NCI-H1417 treated with DMSO at 0.1 percent for 48 hours (cell line): ENCODE measurements at places on chromosomes 16 and 17.

DNA sequence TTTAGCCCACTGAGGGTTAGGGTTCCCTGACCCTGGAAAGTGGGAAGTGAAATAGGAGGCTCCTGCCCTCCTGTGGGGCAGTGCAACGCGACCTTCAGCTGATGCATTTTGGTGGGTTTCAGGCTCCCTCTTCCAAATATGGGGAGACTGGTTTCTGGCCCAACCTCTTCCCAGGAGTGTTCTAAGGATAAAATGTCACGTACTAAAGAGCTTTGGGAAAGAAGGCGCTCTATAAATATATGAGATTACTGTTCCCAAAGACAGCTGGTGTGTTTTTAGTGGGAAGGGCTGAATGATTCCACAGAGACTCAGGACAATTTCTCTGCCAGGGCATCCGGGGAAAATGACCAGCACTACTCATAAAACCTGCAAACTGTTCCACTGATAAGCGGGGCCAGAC lies 9.8 kb downstream of the SLC35B1 start:
- DNase-seq: no peak

- no peak for DNase-seq
These were observed 51.3 kb downstream of the TNFRSF13B start for GRCh38 chr17:16920628-16921020.

DNA sequence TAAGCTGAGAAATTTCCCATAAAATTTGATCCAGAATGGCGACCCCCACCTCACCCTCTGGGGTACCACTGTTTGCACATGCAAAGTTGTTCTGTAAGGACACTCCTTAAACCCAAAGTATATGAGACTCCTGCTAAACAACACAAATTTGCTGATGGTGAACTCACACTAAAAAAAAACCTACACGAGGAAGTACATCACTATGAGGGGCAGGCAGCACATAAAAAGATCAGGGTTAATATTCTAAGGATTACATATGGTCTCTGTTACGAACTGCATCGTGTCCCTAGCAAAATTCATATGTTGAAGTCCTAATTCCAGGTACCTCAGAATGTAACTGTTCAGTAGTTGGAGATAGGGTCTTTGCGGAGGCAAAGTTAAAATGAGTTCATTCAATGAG lies 60.3 kb downstream of the LYRM1 start:
- no peak for DNase-seq

GRCh38 chr17:63533433-63534077 lies 10.4 kb downstream of the KCNH6 start:
- DNase-seq: no peak

GRCh38 chr17:76727745-76728456 lies 1.3 kb downstream of the METTL23 start:
- no peak for DNase-seq

GRCh38 chr16:3577302-3577752 lies at the start of gene NLRC3:
NLRC3 (minus strand) TSS chr16:3577403; CDS start chr16:3565036, 12,367 bp downstream.
- no peak for DNase-seq

- DNase-seq: no peak
These were observed 68.3 kb upstream of the ALOX12 start for GRCh38 chr17:6927290-6928126.

- DNase-seq: no peak
These were observed 39.3 kb downstream of the CHD9 start for GRCh38 chr16:53094013-53094630.

DNA sequence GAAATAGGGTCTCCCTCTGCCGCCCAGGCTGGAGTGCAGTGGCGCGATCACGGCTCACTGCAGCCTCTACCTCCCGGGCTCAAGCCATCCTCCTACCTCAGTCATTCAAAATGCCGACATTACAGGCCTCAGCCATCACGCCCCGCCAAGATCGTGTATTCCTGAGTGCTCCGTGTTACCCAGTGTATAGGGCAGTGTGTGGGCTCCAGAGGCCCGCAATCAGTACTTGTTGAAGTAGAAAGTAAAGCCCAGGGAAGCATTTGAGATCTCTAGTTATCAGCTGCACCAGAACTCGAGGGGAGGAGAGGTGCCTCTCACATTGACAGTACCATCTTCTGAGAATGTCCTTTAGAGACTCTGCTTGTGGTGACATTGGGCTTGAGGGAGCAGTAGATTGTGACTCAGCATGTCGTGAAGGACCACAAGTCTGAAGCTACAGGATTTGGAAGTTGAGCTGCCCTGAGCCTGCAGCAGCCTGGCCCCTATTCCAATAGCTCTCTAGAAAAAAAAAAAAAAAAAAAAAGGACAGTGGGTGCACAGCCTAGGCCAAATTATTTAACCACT lies 1.1 kb upstream of the PRPSAP1 start:
- DNase-seq: no peak

- no peak for DNase-seq
These were observed 1387.9 kb downstream of the CDH8 start for GRCh38 chr16:60648290-60648689.

DNA sequence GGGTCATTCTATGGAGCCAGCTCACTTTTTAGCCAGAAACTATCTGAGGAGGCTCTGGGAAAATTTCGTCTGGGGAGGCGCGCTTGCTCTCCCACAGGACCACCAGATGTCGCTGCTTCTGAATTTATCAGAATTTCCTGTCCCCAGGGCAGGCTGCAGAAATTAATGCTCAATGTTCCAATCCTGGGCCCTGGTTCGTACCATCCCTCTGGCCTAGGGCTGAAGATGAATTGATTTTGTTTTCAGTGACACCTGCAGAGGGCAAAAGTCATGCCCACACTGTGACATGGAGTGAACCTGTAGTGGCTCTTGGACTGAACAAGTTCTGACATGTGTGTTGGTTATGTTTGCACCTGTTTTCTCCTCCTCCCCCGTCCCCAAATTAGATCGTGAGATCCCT lies 482.6 kb downstream of the NPIPA7 start:
- no peak for DNase-seq

GRCh38 chr16:82667437-82667836 lies 40.7 kb downstream of the CDH13 start:
- DNase-seq: no peak

DNA sequence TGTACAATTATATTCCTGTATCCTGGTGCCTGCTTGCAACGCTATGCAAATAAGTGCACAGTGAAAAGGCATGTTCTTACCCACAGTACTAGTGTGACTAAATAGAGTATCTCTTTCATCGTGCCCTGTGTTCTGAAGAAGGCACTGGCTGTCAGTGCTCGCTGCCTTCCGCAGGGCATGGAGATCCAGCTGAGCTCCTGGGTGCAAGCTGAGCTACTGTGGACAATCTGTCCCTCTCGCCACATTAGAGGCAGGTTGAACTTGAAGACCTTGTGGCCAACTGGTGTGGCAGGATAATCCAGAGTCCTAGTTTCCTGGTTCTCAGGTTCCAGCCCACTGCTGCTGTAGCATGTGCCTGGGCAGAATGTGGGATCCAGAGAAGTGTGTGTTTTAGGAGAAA lies 1.9 kb upstream of the ST6GALNAC1 start:
- DNase-seq: no peak

- no peak for DNase-seq
These were observed 11.4 kb downstream of the TBX21 start for GRCh38 chr17:47744168-47745036.

- DNase-seq: no peak
These were observed 32.4 kb upstream of the RPTOR start for GRCh38 chr17:80512233-80512632.

DNA sequence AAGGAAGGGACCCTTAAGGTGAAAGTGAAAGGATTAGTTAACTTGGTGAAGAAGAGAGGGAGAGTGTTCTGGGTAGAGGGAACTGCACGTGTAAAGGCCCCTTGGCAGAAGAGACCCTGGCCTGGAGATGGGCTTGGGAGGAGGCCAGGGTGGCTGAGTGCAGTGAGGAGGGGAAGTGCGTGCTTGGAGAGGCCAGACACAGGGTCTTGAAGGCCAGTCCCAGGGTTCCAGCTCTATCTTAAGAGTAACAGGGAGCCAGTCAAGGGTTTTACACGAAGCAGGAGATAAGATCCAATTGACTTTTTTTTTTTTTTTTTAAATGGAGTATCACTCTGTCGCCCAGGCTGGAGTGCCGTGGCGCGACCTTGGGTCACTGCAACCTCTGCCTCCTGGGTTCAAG lies 15.2 kb upstream of the DOK4 start:
- no peak for DNase-seq

- no peak for DNase-seq
These were observed at the start of gene B3GNT9 for GRCh38 chr16:67150833-67151396. B3GNT9 (minus strand) TSS chr16:67150998; CDS start chr16:67150485, 513 bp downstream.

DNA sequence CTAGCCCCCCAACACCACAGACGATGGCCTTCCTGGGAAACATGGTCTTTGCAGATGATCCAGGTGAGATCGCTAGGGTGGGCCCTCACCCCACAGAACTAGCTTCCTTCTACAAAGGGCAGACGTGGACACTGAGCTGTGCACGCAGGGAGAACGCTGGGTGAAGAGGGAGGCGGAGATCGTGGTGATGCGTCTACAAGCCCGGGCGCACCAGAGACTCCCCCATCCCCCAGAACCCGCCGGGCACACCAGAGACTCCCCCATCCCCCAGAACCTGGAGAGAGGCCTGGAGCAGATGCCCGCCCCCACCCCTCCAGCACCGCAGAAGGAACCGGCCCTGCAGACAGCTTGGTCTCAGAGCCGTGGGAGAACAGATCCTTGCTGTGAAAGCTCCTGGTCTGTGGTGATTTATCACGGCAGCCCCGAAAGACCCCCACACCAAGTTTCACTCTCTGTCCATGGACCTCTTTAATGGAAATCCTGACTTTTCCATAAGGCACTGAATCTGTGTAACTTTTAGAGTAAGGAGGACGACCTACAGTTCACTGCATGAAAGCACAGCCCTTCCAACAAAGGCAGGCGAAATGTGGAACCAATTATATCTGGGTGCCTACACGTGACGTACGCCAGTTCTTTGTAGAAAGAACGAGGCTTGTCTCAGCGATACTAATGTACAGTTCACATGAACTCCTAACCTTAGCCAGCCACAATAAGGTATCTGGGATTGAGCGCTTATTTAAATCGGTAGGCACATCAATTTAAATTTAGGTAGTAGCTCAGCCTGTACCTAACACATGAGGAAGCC lies 88.5 kb downstream of the ANKRD11 start:
- DNase-seq: no peak

GRCh38 chr17:13420418-13420826 lies 181.3 kb downstream of the HS3ST3A1 start:
- no peak for DNase-seq

DNA sequence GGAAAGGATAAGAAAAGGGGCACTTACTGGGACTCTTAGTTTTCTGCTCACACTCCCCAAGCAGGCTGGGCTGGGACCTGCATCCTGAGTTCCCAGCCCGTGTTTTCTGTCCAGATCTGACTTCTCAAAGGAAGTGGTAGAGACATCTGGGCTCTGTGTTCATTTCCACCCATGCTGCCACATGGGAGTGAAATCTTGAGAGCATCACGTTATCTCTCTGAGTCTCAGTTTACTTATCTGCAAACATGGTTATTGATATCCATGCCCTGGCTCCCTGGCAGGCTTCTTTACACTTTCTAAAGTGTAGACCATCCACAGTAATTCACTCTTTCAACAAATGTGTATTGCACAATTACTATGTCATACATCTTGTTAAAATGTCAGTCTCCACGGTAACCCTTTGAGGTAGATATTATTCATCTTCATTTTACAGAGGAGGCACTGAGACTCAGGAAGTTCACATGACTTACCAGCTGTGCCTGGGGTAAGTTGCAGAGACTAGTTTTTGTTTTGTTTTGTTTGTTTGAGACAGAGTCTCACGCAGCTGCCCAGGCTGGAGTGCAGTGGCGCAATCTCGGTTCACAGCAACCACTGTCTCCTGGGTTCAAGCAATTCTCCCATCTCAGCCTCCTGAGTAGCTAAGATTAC lies 3.4 kb downstream of the ZNF688 start:
- DNase-seq: peak; percentile 32

GRCh38 chr17:50148226-50149090 lies 2.0 kb downstream of the PPP1R9B start:
- DNase-seq: no peak

DNA sequence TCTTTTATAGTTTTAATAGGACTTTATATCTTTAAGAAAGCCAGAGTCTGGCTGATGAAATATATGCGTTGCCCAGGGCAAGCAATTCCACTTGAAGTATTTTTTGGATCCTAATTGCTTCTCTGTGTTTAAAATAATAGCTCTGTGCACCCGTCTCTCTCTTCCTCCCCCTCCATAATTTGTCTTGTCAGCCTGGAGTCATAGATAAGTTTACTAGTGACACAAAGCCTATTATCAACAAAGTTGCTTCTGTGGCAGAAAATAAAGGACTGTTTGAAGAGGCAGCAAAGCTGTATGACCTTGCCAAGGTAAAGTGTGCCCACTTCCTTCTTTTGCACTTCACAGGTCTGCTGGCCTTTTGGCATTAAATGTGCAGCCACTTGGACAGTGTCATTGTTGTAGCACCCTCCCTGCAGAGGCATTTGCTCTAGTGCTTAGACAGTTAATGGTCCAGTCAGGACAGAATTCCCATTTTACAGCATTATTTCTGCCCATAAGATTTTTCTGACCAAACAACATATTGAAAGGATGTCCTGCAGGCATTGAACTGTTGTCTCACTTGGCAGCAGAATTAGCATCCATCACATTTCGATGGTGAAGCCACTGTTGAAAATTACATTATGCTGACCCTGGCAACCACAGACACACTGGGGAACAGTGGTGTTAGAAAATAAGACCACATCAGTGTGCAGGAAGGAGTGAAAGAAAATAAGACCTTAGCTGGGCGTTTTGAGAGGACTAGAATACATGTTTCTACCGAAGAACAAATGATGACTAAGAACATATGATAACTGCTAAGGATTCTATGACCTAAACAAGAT lies 28.4 kb upstream of the SLC12A3 start:
- no peak for DNase-seq

- DNase-seq: peak; percentile 26
These were observed 105.1 kb upstream of the TOX3 start for GRCh38 chr16:52652033-52652432.

DNA sequence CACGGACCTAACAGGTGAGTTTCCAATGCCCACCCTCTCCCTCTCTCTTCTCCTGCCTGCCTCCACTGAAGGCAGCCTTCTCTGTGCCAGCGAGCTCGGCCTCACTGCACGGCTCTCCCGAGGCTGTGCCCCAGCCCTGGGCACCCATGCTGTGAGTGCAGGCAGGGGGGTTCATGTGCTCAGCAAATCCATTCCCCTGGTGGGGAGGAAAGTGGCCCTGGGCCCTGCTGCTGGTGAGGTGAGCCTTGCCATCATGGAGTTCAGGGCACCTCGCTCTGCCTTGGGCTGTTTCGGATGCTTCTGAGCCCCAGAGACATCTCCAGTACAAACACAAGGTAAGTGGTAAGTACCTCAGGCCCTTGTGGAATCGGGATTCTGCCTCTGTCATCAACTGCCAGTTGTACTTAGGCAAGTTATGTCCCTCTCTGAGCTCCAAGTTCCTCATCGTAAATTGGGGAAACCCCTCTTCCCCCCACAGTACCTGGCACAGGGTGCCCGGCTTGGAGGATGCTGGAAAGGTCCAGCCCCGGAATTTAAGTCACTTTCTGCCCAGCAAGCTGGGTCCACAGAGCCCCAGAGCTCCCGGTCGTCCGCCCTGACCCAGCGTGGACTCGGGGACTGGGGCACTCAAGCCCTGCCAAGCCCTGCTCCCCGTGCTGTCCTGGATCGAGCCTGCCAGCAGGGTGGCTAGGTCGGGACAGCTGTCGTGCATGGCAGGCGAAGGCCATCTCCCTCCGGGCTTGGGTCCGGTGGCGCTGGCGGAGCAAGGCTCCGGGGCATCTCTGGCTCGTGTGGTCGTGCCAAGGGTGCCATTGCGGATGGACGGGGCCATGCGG lies 684 bp upstream of the NUDT16L1 start:
- no peak for DNase-seq

- no peak for DNase-seq
These were observed at the start of gene CACNG3 for GRCh38 chr16:24255456-24256371. CACNG3 (plus strand) TSS chr16:24256335; CDS start chr16:24256755, 420 bp downstream.

GRCh38 chr16:68902003-68902968 lies 59.0 kb downstream of the TANGO6 start:
- peak; percentile 58 for DNase-seq
